ENCODE measurements at places on chromosomes 4 and X.

- no peak for DNase-seq
Observed at GRCh38 chr4:57131849-57132742, 21.9 kb upstream of the IGFBP7 start.

- DNase-seq, result no peak
Observed at GRCh38 chr4:23811161-23811560, 78.7 kb downstream of the PPARGC1A start.

GRCh38 chr4:89166971-89167475 lies 55.7 kb downstream of the TIGD2 start:
- no peak for DNase-seq

- DNase-seq, result no peak
Observed at GRCh38 chr4:37138019-37138653, 106.4 kb upstream of the NWD2 start.

DNA sequence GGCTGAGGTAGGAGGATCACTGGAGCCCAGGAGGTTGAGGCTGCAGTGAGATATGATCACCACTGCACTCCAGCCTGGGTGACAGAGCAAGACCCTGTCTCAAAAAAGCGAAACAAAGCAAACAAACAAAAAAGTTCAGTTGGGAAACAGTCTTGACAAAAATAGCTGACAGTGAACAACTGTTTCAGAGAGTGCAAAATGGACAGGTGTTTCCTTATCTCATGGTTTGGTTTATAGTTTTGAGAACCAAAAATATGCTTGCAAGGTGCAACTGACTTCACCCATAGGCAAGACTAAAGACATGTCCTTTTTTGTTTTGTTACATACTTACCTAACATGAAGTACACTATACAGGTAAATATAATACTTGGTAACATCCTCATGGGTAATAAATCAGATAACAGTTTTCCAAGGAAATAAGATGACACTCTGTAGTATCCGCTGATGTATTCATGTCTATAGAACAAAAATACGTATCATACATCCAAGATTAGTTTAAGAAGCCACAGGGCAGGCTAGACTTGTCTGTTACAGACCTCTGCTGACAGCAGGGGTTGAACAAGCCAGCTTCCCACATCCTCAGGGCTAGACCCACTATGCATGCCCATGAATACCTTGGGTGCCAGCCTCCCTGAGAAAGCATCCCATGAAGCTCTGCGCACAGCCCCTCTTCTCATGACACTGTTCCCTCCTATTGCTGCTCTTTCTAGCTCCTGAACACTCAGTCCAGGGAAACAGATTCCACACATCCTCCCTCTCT lies 59.3 kb downstream of the ABCG2 start:
- DNase-seq, result no peak

GRCh38 chr4:121712001-121712651 lies 15.3 kb upstream of the ANXA5 start:
- DNase-seq, result no peak
